ENCODE measurements at places on chromosomes 4 and X.

DNA sequence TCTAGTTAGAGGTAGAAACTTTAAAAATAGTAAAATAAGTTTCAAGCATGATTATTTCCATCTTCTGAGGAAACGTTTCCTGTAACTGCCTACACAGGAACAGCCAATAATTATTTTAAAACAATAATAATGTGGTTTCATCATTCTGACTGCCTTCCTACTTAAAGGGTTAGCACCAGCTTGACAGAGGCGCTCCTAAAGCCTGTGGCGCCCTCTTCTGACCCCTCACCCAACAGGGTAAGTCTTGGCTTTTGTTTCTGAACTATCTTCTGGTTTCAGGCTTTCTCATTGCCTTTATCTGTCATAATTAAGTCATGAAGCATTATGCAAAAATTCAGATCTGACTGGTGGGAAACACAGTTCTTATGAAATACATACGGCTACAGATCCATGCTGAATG, 96.7 kb downstream of the ITM2A start:
- peak; percentile 66 for DNase-seq

GRCh38 chr4:133929531-133930239, 271.9 kb downstream of the PABPC4L start:
- DNase-seq, result no peak

DNA sequence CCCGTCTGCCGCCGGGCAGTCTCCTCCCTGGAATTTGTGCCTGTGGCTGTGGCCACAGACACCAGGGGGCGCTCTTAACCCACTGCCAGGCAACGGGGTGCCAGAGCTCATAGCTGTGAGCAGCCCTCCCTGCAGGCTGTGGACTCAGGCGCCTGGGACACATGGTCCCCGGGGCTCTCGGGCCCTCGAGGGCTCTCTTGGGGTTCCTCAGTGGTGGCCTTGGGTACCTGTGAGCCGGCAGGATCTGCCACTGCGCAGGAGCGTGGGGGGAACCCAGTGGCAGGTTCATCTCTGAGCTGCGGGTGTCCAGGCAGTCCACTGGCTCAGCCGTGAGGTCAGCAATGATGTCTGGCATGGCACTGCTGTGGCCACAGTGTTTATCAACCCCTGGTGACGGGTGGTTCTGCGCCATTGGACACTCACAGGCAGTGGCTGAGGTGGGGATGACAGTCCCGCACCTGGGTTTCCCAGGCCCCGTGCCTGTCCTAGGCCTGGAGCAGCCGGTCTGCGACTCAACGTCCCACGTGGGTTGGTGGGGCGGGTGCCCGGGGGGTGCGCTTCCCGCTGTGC, 37.2 kb downstream of the PCGF3 start:
- peak; percentile 82 for DNase-seq

- no peak for DNase-seq
Observed at GRCh38 chr4:122747068-122747467, 14.6 kb downstream of the BBS12 start.

- DNase-seq, result no peak
Observed at GRCh38 chr4:93018243-93018642, 714.5 kb downstream of the GRID2 start.

DNA sequence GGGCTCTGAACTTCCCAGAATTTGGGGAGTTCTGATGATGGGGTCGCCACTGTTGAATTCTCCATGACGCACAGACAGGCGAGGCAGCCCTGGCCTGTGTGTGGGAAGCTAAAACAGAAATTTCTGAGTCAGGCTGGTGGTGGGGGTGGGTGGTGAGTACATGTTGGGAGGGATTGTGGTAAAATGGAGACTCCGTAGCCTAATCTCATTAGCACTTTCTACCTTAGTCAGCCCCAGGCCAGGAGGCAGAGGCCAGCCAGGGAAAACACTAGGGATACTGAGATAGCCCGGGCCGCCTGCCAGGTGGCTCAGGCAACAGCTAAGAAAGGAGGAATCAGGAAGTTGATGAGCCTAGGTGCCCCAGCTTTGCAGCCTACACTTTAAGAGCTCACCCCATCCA, 39.3 kb upstream of the NHSL2 start:
- DNase-seq, result no peak

- DNase-seq, result no peak
Observed at GRCh38 chr4:18733961-18734360, 712.4 kb upstream of the LCORL start.
